Right atrium auricular region (tissue), 2 donors: ENCODE measurements at places on chromosomes 6 and 20. TPM values are rescaled to one million over a fixed set of nuclear protein-coding genes. Genes with fewer than 3 reads are reported as not detected.

CEP250 gene
- 13.0 TPM for total RNA-seq

PHACTR3 gene
- total RNA-seq: 0.86 TPM

CD83 gene
- total RNA-seq: 2.1 TPM

LY6G6F gene
- not detected for total RNA-seq

FAXC gene
- 0.16 TPM for total RNA-seq

LRFN2 gene
- total RNA-seq: not detected

NAA20 gene
- 32.2 TPM for total RNA-seq
